ENCODE measurements at places on chromosomes 6 and 20.

DNA sequence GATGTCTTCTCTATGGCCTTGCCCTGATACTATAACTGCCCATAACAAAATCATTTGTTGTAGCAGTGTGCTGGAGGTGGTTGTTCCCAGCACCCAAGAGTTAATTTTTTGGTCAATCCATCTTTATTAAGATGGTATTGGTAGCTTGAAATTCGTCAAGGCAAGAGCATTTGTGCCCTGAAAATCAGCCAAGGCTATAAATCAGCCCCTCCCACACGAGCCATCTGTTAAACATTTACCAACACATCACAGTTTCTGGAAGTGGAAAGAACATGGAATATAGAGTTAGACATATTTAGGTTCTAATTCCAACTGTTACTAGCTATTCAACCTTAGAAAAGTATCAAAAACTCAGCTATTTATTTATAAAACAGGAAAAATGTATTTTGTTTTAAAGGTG is 888.4 kb upstream of the GJE1 start:
- no peak for DNase-seq

GRCh38 chr6:147738516-147739162 is 230.1 kb downstream of the SAMD5 start:
- no peak for DNase-seq

- DNase-seq: peak; percentile 81
Observed at GRCh38 chr6:143510991-143511891, at the start of gene FUCA2. TSS of gene FUCA2 (minus strand) at chr6:143511720. CDS start at chr6:143511634, 86 bp downstream.

GRCh38 chr6:113779656-113780055 is 77.5 kb upstream of the MARCKS start:
- DNase-seq: no peak

GRCh38 chr6:11144393-11144851 is 32.9 kb upstream of the ERVFRD-1 start:
- peak; percentile 80 for DNase-seq

GRCh38 chr6:52136934-52137467 is 49.2 kb upstream of the IL17A start:
- DNase-seq: no peak

DNA sequence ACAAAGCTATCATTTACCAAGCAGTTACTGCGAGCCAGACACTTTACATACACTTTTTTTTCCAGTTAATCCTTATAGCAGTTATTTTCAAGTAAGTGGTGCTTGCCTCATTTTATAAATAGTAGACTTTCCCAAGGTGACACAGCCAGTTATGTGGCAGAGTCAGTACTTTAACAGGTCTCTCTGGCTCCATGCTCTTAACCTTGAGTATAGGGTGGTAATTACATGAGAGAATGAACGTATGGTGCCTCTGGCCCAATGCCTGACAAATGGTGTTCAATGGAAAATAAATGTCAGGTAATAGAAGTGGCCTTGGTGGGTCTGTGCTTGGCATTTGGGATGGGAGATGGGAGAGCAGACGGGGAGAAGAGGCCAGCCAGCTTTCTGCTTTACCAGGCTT is 316.3 kb downstream of the SLC35F1 start:
- DNase-seq: no peak

- DNase-seq: no peak
Observed at GRCh38 chr6:135922174-135922573, 70.7 kb downstream of the PDE7B start.

DNA sequence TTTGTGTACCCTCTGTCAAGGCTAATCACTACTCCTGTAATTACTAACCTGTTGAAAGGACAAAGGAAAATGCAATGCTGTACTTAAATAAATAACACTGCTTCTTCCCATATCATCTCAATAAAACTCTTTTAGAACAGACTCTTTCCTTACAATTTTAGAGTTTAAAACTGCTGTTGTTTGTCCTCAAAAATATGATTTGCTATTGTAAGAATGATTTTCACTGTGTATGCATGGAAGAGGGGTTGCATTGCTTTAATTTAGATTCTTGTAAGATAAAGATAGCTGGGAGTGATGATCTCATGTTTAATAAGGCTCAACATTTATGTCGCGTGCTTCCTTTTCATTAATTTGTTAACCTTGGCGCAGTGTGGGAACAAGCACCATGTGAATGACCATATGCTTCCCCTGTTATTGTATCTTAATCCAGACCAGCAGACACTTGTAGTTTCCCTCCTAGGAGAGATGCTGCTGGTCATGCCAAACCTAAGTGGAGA is 89.8 kb upstream of the ATXN1 start:
- DNase-seq: no peak

DNA sequence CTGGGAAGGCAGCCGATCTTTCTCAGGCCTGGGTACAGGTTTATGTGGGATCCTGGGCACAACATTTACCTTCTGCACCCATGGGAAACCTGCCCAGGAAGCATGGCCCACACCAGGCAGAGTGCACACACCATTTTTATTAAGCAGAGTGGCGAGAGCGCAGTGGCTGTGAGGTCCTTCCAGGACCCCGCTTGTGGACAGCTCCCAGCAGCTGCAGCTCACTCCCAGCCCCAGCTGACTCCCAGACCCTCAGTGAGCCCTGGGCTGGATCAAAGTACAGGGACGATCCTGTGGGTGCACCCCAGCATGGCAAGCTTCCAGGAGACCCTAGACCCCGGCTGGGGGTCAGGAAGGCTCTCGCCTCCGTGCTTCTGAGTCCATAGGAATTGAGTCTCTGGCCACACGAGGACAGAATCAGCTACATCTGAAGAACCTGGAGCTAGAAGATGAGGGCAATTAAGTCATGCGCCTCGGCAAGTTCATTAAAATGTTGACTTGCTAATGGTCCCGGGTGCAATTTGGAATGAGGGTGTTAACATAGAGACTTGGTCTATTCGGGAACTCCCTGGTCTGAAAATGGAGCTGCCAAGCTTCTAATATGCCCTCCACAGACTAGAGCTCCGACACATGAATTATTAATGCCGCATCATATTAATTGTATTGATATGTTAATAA is 65.4 kb upstream of the SLCO4A1 start:
- no peak for DNase-seq

DNA sequence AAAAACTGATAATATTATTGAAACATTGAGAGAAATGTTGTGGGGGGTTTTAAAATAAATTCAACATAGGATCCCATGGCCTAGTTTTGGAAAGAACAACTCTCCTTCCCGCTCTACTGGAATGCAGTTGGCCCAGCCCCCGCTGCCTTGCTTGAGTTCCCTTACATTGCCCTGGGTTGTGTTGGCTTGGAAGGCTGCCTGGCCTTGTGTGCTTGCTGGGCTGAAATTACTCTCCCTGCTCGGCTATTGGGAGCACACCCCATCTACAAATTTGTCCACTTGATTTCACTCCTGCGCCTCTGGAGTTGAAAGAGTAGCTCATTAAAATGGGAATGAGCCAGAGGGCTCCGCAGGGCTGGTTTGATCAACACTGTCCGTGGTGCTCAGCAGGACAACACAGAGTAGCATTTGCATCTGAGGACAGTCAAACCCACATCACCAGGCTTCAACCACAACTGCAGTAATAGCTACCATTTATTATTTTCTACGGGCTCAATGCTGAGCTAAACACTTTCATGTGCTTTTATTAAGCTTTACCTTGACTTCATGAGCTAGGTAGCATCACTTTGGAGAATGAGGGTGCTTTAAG is 35.2 kb downstream of the DOK5 start:
- DNase-seq: no peak

GRCh38 chr20:906703-907270 is 9.3 kb downstream of the ANGPT4 start:
- DNase-seq: no peak

DNA sequence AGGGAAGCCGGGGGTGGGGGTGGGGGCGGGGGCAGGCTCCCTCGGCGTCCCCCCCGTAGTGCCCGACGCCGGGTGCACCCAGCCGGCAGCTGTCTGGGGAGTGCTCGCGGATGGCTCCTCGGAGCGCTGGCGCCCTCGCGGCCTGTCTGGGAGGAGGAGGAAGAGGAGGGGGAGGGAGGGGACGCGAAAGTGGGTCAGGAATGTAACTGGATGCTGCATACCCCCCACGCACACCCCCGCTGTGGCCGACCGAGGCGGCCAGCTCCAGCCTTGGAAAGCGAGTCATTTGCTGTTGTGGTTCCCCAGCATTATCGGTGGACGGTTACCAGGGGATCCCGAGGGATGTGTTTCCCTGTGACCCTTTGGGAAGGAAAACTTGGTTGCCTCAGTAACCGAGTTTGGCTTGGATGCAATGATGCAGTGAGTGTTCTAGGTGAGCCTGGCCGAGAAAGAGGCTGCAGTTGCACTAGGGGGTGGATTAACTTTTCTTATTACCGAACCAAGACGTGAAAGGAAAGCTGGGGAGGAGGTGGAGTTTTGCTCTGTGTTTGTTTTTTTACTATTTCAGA is 55.2 kb upstream of the RREB1 start:
- DNase-seq: no peak

- no peak for DNase-seq
Observed at GRCh38 chr6:155314773-155315515, 660 bp upstream of the TFB1M start.

All from activated T-cell treated with anti-CD3 and anti-CD28 coated beads, Interleukin-2, amount 50 U/mL, for 24 hours (primary cell).